ENCODE measurements at places on chromosomes 12 and 14.

GRCh38 chr12:57012600-57013465 lies 3.5 kb downstream of the TAC3 start:
- no peaks in the 10 kb centered on the region for H3K36me3 ChIP-seq
- no peak overlapping the region for H3K27ac ChIP-seq
- peaks cover 11% of the 10 kb centered on the region for H3K4me1 ChIP-seq
- no peak for DNase-seq
- H3K4me3 ChIP-seq: no peak overlapping the region

GRCh38 chr14:83129496-83129895 lies 1595.8 kb upstream of the SEL1L start:
- no peak for DNase-seq
- H3K4me1 ChIP-seq: no peaks in the 10 kb centered on the region
- H3K27ac ChIP-seq: no peak overlapping the region
- no peaks in the 10 kb centered on the region for H3K36me3 ChIP-seq

DNA sequence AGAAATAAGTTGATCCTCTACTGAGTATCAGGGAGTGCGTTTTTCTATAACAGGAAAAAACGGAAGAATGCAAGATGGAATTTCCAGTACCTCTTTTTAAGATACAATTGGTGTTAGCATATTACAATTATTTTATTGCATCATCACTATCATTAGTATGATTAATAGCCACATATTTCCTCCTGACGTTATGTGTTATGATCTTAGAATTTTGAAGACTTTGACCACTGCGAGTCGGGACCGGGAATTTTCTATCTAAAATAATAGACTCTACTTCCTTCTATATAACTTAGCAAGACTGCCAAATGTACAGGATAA lies 679 bp upstream of the SAV1 start:
- H3K27me3 ChIP-seq: no peaks in the 10 kb centered on the region
- no peak for DNase-seq
- peak overlapping the region; percentile 92 for H3K27ac ChIP-seq
- H3K4me3 ChIP-seq: peak overlapping the region; percentile 89

GRCh38 chr14:29016050-29016900 lies 249.7 kb downstream of the FOXG1 start:
- no peaks in the 10 kb centered on the region for H3K27me3 ChIP-seq
- H3K4me3 ChIP-seq: no peak overlapping the region
- no peaks in the 10 kb centered on the region for H3K36me3 ChIP-seq
- peak; percentile 51 for DNase-seq
- H3K4me1 ChIP-seq: peaks cover 2% of the 10 kb centered on the region

- DNase-seq: no peak
- H3K4me3 ChIP-seq: no peak overlapping the region
- no peaks in the 10 kb centered on the region for H3K36me3 ChIP-seq
- peaks cover 2% of the 10 kb centered on the region for H3K4me1 ChIP-seq
Observed at GRCh38 chr14:41875116-41875515, 268.4 kb downstream of the LRFN5 start.

DNA sequence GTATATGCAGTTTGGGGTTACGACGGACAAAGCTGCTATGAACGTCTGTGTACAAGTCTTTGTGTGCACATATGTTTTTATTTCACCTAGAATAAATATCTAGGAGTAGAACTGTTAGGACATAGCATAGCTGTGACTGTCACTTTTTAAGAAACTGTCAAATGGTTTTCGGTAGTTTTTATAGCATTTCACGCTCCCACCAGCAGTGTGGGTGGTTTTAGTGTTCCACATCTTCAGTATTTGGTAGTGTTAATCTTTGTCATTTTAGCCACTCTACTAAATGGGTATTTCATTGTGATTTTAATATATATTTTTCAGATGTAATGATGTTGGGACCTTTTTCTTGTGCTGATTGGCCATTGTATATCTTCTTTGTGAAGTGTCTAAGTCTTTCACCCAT lies 109.1 kb upstream of the BCAT1 start:
- no peak overlapping the region for H3K4me3 ChIP-seq
- peaks cover 2% of the 10 kb centered on the region for H3K4me1 ChIP-seq
- H3K27me3 ChIP-seq: no peaks in the 10 kb centered on the region
- no peak for DNase-seq
